ENCODE measurements at places on chromosomes 1 and 21.

DNA sequence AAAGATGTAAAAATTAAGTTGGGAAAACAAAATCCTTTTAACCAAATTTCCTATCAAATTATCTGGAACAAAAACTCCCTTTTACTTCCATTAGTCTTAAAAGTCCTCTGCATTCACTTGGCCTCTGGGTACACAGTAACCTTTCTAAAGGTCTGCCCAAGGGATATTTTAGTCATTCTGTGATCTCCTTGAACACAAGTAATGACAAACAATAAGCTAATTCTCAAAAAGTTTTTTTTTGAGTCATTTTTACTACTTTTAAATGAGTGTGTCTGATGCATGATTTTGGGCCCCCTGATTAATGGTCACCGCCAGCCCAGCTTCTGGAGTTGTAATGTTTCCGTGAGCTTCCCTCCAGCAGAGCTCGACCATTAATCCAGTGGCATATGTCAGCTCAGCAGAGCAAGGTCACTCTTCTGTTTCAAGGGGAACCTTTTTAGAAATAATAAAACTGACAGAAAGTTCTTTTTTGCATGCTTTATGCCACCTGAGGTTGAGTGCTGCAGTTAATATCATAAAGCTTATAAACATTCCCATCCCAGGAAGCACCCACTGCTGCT is 14.3 kb downstream of the SAMSN1 start:
- DNase-seq: no peak

GRCh38 chr1:40853885-40854170 is 8.3 kb downstream of the CITED4 start:
- DNase-seq: no peak

- DNase-seq: no peak
Observed at GRCh38 chr1:15627343-15627988, 10.2 kb downstream of the DDI2 start.

DNA sequence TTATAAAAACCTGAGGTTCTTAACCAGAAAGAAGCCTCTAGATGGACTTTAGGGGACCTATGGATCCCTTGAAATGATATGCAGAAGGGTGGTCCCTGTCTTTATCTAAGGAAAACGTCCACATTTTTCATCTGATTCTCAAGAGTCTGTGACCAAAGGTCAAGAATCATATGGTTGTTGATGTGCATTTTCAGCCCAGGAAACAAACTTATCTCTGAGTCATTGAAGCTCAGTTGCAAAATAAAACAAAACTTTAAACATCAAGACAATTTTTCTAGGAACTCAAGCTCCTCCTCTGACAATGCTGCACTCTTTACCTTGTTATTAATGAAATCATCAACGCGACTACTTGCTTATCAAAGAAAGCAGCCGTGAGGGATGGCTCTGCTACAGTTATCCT is 83.3 kb downstream of the TIAM1 start:
- DNase-seq: no peak

- DNase-seq: no peak
Observed at GRCh38 chr21:34640858-34641257, 25.9 kb upstream of the RCAN1 start.

- DNase-seq: no peak
Observed at GRCh38 chr1:226466296-226466695, 58.4 kb upstream of the PARP1 start.

- no peak for DNase-seq
Observed at GRCh38 chr1:88566615-88567387, 117.3 kb upstream of the PKN2 start.

- no peak for DNase-seq
Observed at GRCh38 chr1:112317140-112317539, 78.9 kb upstream of the CTTNBP2NL start.

DNA sequence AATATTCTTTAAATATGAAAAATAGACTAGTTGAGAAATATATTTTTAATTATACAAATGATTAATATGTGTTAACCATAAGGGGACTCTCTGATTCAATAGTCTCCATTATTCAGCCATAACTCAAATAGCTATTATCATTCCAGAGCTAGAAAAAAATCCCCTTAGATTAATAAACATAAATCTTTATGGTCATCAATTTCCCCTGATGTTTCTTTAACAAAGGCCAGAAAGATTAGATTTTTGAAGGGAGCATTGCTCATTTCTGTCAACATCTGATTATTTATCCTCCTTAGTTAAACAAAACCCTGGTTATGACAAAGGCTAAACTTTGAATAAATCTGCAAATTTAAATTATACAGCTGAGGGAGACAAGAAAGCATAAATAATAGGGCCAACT is 215.7 kb downstream of the PLA2G4A start:
- no peak for DNase-seq

DNA sequence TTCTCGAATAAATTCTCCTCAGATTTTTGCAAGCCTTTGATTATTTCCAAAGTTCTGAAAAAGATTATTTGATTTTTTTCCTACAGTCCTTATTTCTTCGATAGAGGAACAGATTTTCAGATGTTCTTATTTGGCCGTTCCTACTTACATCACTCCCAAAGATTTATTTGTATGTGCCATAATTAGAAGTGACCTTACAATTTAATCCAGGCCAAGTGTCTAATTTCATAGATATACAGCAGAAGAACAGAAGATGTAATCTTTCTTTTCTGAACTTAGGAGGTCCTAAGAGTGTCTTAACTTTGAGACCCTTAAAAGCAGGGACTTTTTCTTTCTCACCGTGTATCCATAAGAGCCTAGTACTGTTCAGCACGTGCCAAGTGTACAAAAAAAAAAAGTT is 46.3 kb downstream of the MAP10 start:
- DNase-seq: no peak

DNA sequence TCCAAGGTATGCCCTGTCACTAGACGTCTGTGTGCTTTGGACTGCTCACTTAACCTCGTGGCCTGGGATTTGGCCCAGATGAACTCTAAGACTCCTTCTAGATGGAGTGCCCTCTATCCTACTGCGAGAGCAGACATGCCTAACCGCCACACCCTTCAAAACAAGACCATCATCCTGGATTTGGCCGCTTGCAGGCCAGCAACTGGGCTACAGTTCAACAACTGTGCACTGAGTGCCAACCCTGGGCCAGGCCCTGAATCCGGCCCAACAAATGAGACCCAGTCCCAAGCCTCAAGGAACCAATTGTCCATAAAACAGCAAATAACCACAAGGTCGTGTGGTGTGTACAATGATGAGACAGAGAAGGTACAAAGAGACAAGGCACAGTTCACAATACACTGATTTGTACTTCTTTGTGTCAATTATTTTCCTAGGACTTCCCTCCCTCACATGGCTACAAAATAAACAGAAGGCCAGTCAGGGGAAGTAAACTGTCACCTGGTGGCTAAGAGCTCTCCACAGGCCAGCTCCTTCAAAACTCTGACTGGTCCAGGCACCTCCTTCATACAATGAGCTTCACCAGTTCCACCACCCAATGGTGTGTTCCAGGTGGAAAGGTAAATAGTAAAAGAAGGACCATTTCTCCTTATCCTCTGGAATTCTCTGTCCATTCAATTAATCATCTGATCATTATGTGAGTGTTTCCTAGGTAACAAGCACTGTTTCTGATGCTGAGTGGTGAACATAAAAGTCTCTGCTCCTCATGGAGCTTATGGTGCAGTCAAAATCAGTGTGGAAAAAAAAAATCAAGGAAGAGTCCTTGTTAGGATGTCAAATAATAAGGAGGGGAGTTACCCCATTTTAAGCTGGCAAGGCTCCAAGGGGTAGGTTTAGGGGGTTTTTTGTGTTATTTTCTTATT is 60.4 kb downstream of the CAPZB start:
- no peak for DNase-seq

- DNase-seq: no peak
Observed at GRCh38 chr1:40302475-40302874, 14.6 kb downstream of the COL9A2 start.

GRCh38 chr1:169809370-169810095 is 14.8 kb upstream of the METTL18 start:
- no peak for DNase-seq

GRCh38 chr1:63969441-63969901 is 195.7 kb downstream of the ROR1 start:
- no peak for DNase-seq

GRCh38 chr1:33295450-33296081 is 25.3 kb downstream of the A3GALT2 start:
- peak; percentile 80 for DNase-seq

GRCh38 chr1:26225033-26225831 is 8.8 kb upstream of the CEP85 start:
- DNase-seq: no peak

DNA sequence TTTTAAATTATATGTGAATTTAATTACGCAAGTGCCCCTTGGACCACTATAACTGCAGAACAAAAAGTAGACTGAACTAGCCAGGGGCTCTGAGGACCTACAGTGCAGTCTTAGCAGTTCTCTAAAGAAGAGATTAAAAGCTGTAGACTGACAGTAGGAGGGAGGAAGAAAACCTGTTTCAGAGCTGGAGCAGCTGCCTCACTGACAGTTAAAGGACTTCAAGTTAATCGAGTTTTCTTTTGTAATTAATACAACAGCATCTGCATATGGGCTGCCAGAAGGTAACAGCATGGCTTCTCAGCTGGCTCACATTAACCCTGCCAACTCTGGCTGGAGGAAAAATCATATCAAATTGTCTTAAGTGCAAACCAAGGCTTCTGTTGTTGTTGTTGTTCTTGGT is 19.9 kb downstream of the DSTYK start:
- DNase-seq: no peak

- DNase-seq: no peak
Observed at GRCh38 chr1:229756666-229757065, 130.6 kb downstream of the URB2 start.

DNA sequence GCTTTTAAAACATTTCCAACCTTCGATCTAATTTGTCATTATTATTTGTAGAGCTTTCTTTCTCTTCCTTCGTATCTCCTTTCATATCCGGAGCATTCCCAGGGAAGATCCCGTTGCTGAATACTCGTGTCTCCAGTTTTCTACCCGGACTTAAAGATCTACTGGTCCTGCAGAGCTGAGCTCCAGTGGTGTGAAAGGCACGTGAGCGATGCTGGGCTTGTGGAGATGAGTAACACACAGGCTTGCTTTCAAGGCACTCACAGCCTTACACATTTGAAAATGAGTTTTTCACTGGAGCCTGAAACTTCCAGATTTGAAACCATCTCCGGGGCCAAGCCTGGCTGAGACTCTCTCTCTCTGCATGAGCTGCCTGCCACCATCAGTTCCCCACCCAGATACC is 428.3 kb downstream of the KIF26B start:
- DNase-seq: no peak

DNA sequence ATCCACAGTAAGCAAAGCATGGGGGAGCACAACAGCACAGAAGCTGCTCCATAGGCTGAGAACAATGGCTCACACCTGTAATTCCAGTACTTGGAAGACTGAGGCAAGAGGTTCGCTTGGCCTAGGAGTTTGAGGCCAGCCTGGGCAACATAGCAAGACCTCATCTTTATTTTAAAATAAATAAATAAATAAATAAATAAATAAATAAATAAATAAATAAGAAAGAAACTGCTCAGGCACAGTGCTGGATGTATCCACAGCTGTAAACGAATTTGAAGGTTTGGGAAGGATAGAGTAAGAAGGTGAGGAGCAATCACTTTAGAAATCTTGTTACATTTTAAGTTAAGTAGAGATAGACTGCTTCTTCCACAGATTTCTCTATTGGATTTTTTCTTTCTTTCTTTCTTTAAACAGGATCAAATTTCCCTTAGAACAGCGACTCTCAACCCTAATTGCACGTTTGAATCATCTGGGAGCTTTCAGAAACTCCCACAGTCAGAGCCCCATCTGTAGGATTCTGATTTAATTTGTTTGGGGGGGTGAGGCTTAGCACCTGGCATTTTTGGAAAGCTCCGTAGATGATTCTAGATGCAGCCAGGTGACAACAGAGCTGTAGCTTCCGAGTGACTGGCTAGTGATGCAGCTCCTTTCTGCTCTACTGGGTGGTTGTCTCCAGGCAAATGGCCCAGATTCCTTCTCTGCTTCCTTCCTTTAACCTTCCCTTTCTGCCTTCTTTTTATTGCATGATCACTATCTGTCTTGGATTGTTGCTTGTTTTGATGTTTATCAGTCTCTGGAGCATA is 53.5 kb downstream of the S1PR1 start:
- DNase-seq: no peak

DNA sequence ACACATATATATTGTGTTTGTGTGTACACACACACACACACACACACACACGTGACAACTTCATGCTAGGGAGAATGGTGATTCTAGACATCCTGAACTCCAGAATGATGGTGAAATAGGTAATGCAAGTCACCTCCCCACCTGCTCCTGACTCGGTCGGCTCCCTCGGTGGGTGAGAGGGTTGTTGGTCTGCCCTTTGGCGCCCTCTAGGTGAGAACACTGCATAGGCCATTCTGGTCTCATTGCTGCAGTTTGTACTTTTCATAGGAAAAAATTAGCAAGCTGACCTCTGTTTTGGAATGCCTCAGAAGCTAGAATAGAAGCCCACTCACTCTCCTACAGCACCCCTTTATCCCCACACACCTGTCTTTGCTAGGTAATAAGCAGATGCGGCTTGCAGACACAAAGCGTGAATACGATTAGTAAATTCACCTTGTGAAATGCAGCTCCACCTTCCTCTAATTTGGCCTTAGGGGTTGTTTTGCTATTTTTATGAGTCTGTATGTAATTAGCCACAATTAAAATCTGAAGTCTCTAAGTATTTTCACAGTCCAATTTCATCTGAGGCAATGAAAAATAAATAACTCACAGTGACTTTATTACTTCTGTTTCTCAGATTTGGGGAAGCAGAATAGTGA is 130.0 kb upstream of the KCNJ15 start:
- DNase-seq: peak; percentile 8

- no peak for DNase-seq
Observed at GRCh38 chr1:161020509-161021164, at the start of gene F11R. F11R (minus strand) TSS chr1:161021152; CDS start chr1:161021073, 79 bp downstream.

- DNase-seq: no peak
Observed at GRCh38 chr1:25343872-25344271, 5.7 kb downstream of the TMEM50A start.

DNA sequence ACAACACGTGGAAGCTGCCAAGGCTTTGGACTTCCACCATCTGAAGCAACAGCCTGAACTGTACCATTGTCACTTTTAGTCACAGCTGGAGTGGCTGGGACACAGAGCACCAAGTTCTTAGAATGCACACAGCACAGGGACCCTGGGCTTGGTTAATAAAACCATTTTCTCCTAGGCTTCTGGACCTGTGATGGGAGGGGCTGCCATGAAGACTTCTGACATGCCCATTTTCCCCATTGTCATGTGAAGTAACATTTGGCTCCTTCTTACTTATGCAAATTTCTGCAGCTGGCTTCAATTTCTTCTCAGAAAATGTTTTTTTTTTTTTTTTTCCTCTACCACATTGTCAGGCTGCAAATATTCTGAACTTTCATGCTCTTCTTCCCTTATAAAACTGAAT is 138.6 kb upstream of the BRINP3 start:
- DNase-seq: no peak

- no peak for DNase-seq
Observed at GRCh38 chr1:193462629-193463320, 276.4 kb upstream of the B3GALT2 start.

DNA sequence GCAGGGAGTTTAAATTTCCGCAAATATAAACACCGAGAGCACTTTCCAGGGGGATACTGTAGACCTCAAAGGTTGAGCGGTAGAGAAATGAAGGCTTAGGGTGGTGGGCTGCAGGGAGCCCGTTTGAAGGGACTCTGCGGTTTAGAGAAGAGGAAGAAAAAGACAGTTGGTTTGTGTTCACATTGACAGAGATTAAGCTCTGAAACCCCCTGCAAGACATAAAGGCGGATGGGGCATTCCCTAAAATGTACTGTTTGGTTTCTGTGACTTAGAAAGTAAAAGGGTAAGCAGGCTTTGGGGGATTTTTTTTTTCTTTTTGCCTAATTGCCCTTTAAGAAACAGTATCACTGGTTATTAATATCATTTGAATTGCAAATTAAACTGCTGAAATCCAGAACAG is 1.3 kb downstream of the KAZN start:
- DNase-seq: no peak

All from stimulated activated CD8-positive, alpha-beta memory T cell treated with anti-CD3 and anti-CD28 coated beads, Interleukin-12 subunit alpha, Interleukin-12 subunit beta, amount 100 ng/mL, for 1 hour (primary cell).